Stimulated activated CD8-positive, alpha-beta memory T cell treated with anti-CD3 and anti-CD28 coated beads, Interleukin-7, amount 100 ng/mL, for 1 hour (primary cell): ENCODE measurements at places on chromosomes 11 and 22.

DNA sequence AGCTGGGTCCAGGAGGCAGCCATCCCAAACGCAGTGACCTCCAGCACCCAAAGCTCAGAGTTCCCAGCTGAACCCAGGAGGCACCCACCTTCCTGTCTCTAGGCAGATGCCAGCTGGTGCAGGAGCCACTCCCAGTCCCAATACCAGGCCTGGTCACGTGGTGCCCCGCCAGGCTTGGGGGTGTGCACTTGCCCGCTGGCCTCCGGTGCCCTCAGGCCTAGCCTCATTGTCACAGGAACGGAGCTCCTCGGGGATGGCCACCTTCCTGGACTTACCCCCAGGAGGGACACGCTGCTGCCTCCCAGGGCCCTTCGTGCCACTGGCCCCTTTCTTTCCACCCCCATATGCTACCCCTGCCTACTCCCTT is 4.6 kb downstream of the BID start:
- DNase-seq: no peak

DNA sequence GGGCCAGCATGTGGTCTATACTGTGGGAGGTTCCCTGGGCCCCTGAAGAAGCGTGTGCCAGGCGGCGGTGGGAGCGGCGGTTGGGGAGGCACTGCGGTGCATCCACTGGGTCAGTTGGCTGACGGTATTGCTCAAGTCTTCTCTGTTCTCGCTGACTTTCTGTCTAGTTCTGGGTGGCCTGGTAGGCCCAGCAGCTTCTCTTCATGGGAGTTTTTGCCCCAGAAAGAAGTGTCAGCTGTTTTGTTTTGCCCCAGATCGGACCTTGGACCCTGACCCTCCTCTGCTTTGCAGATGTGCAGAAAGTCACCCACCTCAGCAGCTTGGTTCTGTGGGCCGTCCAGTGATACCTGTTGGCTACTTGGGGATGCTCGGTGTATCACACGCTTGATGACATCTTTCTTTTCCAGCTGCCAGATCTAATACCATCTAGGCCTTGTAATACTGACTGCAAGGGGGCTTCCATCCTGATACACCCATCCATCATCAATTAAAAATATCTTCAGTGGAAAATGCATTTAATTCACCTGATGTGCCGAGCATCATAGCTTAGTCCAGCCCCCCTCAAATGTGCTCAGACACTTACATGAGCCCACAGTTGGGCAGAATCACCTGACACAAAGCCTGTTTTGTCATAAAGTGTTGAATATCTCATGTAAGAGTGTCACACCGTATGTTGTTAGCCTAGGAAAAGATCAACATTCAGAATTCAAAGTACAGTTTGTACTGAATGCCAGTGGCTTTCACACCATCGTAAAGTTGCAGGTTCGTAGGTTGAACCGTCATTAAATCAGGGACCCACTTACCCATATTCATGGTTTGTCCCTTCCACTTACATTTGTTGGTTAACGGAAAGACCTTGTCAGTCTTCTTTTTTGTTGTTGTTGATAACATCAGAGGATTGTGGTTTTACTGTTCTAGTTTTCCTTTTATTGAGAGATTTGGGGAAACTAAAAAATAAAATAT is 13.9 kb downstream of the ZBED4 start:
- no peak for DNase-seq

DNA sequence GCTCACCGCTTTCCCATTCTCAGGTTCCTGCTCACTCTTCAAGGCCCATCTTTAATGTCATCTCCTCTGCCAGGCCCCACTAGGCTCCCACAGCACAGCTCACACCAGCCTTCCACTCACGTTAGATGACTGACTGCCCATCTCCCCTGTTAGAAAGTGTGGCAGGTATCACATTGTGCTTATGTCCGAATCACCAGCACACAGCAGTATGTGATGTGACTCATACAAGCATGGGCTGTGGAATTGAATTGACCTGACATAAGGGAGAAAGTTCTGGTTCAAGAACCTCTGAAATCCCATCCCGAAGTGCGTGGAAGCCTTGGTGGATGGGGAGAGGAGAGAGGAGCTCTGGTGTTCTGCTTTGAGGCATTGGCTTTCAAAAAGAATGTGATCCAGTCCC is 6.5 kb downstream of the VSTM5 start:
- DNase-seq: no peak

DNA sequence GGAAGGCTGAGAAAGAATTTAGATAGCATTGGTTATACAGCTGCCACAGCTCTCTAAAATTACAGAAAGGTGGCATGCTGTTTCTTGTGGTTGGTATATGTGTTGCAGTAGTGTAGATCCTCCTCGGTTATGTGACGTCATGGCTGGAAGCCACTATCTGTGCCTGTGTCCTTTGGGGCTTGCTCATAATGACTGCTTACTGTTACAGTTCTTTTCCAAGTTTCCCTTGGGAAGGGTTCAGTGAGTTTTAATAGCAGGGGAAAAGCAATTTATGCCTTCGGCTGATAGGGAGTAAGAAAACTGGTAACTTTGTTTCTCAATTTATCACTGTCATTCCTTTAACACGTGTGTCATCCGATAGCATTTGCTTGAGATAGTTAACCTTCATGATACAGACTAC is 47.2 kb downstream of the POLD3 start:
- DNase-seq: no peak

GRCh38 chr11:32935462-32936029 is 42.9 kb downstream of the QSER1 start:
- DNase-seq: no peak
